Activated T-helper 9 cell treated with anti-CD3 and anti-CD28 coated beads, Interleukin-2, amount 50 U/mL, for 16 hours (primary cell): ENCODE measurements at places on chromosomes 3 and 15.

DNA sequence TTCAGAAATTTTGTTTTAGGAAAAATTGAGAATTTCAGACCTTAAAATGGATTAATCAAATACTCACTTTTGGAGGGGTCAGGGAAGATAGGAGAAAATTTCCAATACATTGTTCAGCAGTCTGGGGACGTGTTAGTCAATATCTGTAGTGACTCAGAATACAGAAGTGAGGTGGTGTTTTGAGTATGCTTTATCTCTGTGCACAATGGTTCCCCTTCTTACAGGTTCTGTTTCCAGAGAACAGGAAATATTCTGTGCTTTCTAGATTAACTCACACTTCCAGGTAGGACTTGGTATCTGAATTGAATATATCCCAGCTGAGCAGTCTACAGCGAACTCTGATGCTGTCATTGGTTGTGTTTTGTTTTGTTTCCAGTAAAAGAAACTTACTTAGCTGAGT, 30.7 kb upstream of the CCDC54 start:
- no peak for DNase-seq

DNA sequence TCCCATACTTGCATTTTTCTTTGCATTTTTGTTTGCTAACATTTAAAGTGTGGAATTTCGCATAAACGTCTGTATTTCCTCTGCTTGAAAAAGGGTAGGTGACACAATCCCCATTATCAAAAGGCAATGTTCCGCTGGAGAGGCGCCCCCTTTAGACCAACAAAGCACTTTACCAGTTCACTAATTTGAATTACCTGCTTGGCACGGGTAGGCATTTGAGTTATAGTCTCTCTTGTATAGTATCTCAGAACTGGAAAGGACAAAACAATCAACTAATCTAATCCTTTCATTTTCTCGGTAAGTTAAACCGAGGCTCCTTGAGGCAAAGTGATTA, 775 bp upstream of the CCDC39 start:
- no peak for DNase-seq

- no peak for DNase-seq
Measured at GRCh38 chr3:154660811-154661210, 230.8 kb upstream of the GPR149 start.

- no peak for DNase-seq
Measured at GRCh38 chr3:44355362-44356033, 16.9 kb downstream of the TCAIM start.
